Chondrocyte (in vitro differentiated cells): ENCODE measurements at places on chromosomes 6 and 20. TPM values are rescaled to one million over a fixed set of nuclear protein-coding genes. Genes with fewer than 3 reads are reported as not detected.

- no peaks in the 10 kb centered on the region for H3K36me3 ChIP-seq
- peak overlapping the region; percentile 98 for H3K4me3 ChIP-seq
- no peak for DNase-seq
- peaks cover 32% of the 10 kb centered on the region for H3K4me1 ChIP-seq
Observed at GRCh38 chr6:158560836-158561320, 987 bp downstream of the TMEM181 start.

DNA sequence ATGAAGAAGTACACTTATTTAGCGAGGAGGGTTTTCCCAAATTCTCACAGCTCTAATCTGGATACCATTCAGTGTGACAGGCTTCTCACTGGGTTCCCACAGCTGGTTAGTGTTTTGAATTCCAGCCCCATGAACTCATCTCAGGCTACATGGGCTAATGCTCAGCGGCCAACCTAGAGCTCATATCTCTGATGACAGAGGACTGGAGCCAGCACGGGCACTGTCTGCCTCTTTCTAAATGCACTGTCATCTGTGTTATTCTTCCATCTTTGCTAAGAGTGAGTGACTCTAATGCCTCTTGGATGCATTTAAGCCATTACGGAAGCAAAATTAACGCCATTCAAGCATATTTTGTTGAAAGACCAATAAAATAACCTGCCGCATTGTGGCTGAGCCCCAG lies 308.9 kb upstream of the JAG1 start:
- H3K27ac ChIP-seq, result peak overlapping the region; percentile 95
- H3K4me1 ChIP-seq, result peaks cover 78% of the 10 kb centered on the region
- DNase-seq, result no peak
- no peaks in the 10 kb centered on the region for H3K27me3 ChIP-seq
- H3K36me3 ChIP-seq, result no peaks in the 10 kb centered on the region

GRCh38 chr6:104955491-104955890 lies 1.4 kb upstream of the LIN28B start:
- H3K27ac ChIP-seq, result no peak overlapping the region
- H3K36me3 ChIP-seq, result peaks cover 4% of the 10 kb centered on the region
- H3K4me3 ChIP-seq, result no peak overlapping the region
- DNase-seq, result no peak
- H3K4me1 ChIP-seq, result peaks cover 12% of the 10 kb centered on the region
- H3K27me3 ChIP-seq, result peaks cover 73% of the 10 kb centered on the region

TBX18 gene
- 6.9 to 10.7 TPM (median 9.1 TPM) in 3 replicates for total RNA-seq

- peaks cover under 1% of the 10 kb centered on the region for H3K36me3 ChIP-seq
- DNase-seq, result no peak
- no peaks in the 10 kb centered on the region for H3K4me1 ChIP-seq
- peaks cover 32% of the 10 kb centered on the region for H3K27me3 ChIP-seq
- no peak overlapping the region for H3K27ac ChIP-seq
Observed at GRCh38 chr20:57118964-57119363, 147.5 kb downstream of the BMP7 start.

- peaks cover 51% of the 10 kb centered on the region for H3K4me1 ChIP-seq
- peaks cover 1% of the 10 kb centered on the region for H3K36me3 ChIP-seq
- peak overlapping the region; percentile 81 for H3K4me3 ChIP-seq
- no peak for DNase-seq
Observed at GRCh38 chr6:87154641-87154992, 748 bp upstream of the ZNF292 start.

GRCh38 chr6:168815229-168815628 lies 374.2 kb downstream of the SMOC2 start:
- peaks cover 4% of the 10 kb centered on the region for H3K36me3 ChIP-seq
- H3K27ac ChIP-seq, result no peak overlapping the region
- peaks cover 3% of the 10 kb centered on the region for H3K4me1 ChIP-seq

DNA sequence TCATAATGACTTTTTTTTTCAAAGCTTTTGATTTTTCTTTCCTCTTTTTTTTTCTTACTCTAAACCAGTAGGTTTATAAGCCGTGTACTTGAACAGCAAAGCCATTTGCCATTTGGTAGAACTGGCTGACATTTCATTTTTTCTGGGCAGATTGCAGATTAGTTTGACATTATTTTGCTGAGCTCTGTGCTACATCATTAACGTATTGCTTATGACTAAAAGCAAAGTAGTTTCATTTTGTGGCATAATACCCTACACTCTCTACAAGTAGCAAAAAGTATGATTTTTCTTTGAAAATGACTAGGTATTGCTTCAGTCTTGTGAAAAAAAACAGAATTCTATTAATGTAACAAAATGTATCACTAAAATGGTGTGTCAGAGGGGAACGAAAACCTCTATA lies 141.3 kb downstream of the GRIK2 start:
- DNase-seq, result no peak
- peak overlapping the region; percentile 94 for H3K27ac ChIP-seq
- no peak overlapping the region for H3K4me3 ChIP-seq
- H3K36me3 ChIP-seq, result no peaks in the 10 kb centered on the region
- no peaks in the 10 kb centered on the region for H3K27me3 ChIP-seq
- H3K4me1 ChIP-seq, result peaks cover 40% of the 10 kb centered on the region

C20orf144 gene
- total RNA-seq, result 0.10 to 0.17 TPM in 2 of 3 replicates, not detected in the other

OR2J3 gene
- total RNA-seq, result not detected in 3 replicates

DNA sequence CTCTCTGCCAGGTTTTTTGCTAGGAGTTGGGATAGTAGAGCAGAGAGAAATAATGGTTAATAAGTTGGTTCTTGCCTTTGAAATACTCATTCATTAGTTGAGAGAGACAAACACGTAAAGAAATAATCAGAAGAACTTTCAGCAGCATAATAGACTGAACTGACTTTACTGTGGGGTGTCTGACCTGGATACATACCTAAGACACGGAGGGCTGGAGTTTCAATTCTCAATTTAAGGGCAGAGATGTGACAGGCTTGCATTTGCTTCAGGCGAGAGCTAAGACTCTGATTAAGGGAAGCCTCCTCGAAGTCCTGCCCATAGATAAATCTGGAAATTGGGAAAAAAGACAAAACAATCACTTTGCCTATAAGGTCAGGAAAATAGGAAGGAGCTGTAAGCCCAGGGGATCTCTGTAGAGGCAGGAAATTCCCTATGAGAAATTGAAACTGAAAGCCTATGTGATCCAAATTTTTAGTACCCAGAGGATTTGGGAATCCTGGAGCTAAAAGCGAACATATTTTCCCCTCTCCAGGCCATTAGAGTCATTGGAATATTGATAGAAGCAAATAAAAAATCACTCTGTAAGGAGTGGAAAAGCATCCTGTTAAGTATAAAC lies 276.8 kb downstream of the PHACTR1 start:
- H3K36me3 ChIP-seq, result peaks cover 1% of the 10 kb centered on the region
- H3K4me3 ChIP-seq, result no peak overlapping the region
- H3K27me3 ChIP-seq, result no peaks in the 10 kb centered on the region
- no peak overlapping the region for H3K27ac ChIP-seq
- no peaks in the 10 kb centered on the region for H3K4me1 ChIP-seq

GRCh38 chr6:124679387-124679786 lies 282.9 kb upstream of the RNF217 start:
- peaks cover 31% of the 10 kb centered on the region for H3K36me3 ChIP-seq
- no peak overlapping the region for H3K27ac ChIP-seq
- DNase-seq, result no peak
- no peak overlapping the region for H3K4me3 ChIP-seq
- no peaks in the 10 kb centered on the region for H3K27me3 ChIP-seq

POPDC3 gene
- 2.6 to 4.6 TPM (median 3.4 TPM) in 3 replicates for total RNA-seq

- no peak for DNase-seq
- H3K4me3 ChIP-seq, result no peak overlapping the region
- H3K36me3 ChIP-seq, result no peaks in the 10 kb centered on the region
Observed at GRCh38 chr6:46044881-46045617, 29.4 kb upstream of the CLIC5 start.

DNA sequence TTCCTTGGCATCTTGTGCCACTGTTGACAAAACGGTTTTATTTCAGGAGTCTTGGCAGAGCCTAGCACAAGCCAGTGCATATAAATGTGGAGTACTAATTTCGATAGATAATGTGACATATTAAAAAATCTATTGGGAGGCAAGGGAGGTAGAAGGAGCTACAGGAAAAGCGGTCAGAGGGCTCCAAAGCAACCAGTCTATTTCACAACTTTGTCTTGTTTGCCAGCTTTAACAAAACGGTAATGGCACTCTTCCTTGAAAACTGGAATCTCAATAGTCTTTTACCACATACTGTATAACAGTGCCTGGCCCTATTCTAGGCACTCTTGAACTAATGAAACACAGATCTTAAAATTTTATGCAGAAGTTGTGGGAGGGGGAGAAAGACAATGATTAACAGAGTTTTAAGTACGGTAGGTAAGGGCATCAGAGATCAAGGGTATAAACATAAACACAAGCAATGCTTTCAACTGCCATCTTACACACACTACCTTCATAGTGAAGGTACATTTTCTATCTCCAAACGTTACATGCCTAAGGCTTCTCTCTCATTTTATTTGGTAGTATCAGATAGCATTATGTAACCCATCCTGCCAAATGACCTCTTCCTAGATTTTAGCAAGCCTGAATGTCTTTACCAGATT lies 33.5 kb upstream of the SYNCRIP start:
- DNase-seq, result no peak
- peak overlapping the region; percentile 99 for H3K4me3 ChIP-seq
- H3K4me1 ChIP-seq, result peaks cover 54% of the 10 kb centered on the region

DNA sequence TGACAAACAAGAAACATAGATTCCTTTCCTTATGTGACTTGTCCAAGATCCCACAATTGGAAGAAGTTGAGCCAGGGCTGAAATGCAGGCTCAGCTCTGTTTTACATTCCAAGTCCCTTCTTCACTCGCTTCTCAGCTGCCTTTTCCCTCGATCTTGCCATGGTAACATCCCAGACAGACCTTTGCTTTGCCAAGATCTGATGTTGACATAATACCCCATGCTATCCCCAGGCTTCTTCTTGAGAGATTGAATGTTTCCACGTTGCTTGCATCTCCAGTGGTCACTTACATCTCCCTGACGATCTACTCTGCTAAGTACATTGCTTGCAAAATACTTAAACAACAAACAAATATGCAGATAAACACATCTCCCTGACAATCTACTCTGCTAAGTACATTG lies 63.5 kb downstream of the TBXT start:
- peaks cover 12% of the 10 kb centered on the region for H3K27me3 ChIP-seq
- peaks cover 4% of the 10 kb centered on the region for H3K36me3 ChIP-seq
- no peak for DNase-seq

FGD2 gene
- not detected in 3 replicates for total RNA-seq

CRISP2 gene
- not detected in 3 replicates for total RNA-seq

DNA sequence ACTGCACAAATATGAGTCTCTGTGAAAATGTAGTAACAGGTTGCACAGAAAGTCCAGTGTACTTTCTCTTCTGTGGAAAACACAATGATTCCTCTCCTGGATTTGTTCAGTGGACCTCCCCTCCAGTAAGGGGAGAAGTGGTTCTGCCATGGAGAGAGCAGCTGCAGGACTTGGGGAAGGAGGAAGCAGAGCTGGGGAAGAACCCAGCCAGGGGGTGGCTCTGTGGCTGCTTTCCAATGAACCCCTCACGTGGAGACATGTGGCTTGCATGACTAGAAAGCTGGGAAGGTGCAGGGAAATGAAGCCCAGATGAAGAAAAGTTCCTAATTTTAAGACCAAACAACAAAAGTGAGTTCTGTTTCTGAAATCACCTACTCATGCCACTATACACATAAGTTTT lies 31.9 kb downstream of the HMGN3 start:
- peaks cover 21% of the 10 kb centered on the region for H3K36me3 ChIP-seq
- no peaks in the 10 kb centered on the region for H3K4me1 ChIP-seq
- no peaks in the 10 kb centered on the region for H3K27me3 ChIP-seq
- H3K4me3 ChIP-seq, result no peak overlapping the region
- H3K27ac ChIP-seq, result no peak overlapping the region

DNA sequence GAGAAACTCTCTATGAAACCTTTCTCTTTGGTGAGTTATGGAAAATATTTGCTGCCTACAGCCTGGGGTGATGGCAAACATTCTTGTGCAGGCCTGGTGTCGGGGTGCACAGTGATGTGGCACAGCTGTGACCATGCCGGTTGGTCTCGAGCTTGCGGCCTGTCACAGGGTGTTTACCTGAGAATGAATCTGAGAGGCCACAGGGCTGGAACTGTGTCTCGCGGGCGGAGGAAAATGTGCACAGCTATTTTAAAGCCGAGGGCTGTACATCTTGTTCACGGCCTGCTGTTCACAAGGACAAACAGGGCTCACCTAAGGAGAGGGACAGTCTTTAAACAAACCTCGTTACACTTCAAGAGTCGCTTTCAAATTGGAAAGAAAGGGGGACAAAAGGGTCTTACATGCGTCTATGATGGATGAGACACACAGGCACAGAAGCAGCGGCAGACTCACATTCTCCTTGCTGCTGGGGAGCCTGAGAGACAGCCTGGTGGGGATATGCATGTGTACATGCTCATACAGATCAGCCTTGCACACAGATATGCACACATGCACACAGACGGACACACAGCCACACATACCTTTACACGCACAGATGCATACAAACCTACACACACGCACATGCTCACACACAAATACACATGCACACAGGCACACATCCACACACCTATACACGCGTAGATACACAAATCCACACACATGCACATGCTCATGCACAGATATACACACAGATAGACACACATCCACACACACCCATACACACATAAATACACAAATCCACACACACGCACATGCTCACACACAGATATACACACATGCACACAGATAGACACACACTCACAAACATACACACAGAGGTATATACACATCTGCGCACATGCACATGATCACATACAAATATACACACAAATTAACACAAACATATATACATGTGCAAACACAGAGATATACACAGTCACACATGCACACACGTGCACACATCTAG lies 69.6 kb upstream of the FOXA2 start:
- H3K27me3 ChIP-seq, result peaks cover 20% of the 10 kb centered on the region
- H3K27ac ChIP-seq, result no peak overlapping the region
- no peaks in the 10 kb centered on the region for H3K36me3 ChIP-seq
- no peak overlapping the region for H3K4me3 ChIP-seq
- H3K4me1 ChIP-seq, result no peaks in the 10 kb centered on the region
- no peak for DNase-seq

DNA sequence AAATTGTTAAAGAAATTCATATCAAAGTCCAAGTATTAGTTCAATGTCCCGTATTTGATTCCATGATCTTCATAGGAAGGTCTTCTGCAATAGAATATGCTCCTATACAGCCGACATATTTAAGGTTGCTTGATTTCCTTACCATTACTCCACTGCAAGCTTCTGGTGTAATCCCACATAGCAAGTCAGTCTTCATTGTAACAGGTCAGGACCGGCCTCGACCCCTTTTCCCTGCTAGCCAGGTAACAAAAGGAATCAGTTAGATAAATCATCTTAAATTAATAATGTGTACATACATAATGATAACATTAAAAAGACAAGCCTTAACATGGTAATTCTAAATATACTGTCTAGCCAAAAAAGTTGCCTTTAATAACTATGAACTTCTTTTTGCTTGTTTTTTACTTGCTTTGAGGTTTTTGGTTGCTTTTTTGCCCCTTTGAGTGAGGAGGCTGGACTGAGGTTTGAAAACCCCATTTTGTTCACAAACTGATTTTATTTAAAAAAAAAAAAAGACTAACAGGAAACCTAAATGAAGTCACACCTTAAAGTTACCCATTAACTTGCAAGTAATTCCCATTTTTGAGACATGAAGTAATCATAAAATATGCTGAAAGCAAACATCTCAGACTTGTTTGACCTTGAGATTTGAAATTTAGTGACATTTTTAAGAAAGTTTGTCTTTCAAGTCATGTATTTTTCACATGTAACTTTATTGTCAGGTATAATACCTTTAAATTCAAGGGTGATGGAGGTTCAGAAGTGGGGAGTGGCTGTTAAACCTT lies 19.2 kb upstream of the SNX14 start:
- H3K4me1 ChIP-seq, result peaks cover 9% of the 10 kb centered on the region
- no peak overlapping the region for H3K4me3 ChIP-seq
- no peak for DNase-seq
- peaks cover 37% of the 10 kb centered on the region for H3K36me3 ChIP-seq

CUTA gene
- total RNA-seq, result 204 to 241 TPM (median 218 TPM) in 3 replicates
